T-helper 2 cell (primary cell): ENCODE measurements at places on chromosomes 4 and X.

DNA sequence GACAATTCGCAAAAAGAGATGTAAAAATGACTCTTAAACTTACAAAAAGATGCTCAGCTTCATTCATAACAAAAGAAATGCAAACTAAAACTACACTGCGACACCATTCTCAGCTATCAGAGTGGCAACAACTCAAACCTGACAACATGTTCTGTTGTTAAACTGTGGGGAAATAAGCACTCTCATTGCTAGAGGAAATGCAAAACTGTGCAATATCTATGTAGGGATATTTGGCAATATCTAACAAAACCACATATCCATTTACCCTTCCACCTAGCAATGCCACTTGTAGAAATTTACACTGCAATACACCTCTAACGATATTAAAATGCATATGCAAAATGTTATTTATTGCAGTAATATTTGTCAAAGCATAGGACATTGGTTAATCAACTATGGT lies 78.3 kb upstream of the EGFL6 start:
- DNase-seq, result no peak

DNA sequence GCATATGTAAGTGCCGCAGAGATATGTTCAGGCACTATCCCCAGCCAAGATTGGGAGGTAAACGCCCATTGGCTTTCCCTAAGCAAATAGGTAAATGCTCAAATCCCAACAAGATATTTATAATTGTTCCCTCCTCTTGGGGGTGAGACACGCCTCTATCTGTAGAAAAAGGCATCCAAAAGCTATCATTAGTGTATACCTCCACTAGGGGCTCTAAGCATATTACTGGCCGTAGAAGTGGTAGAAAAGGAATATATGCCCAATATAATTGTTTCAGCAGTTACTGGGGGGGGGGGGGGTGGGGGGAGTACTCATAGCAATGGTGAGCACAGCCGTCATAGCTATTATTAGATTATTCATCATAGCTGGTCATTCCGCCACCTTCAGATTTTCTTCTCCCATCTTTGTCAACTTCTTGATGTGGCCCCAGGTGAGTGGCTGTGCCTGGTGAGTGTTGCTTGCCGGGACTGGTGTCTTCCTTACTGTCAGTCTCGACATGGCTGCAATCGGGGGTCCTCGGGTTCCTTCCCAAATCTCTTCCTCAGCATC lies 53.3 kb upstream of the WDR1 start:
- DNase-seq, result no peak

DNA sequence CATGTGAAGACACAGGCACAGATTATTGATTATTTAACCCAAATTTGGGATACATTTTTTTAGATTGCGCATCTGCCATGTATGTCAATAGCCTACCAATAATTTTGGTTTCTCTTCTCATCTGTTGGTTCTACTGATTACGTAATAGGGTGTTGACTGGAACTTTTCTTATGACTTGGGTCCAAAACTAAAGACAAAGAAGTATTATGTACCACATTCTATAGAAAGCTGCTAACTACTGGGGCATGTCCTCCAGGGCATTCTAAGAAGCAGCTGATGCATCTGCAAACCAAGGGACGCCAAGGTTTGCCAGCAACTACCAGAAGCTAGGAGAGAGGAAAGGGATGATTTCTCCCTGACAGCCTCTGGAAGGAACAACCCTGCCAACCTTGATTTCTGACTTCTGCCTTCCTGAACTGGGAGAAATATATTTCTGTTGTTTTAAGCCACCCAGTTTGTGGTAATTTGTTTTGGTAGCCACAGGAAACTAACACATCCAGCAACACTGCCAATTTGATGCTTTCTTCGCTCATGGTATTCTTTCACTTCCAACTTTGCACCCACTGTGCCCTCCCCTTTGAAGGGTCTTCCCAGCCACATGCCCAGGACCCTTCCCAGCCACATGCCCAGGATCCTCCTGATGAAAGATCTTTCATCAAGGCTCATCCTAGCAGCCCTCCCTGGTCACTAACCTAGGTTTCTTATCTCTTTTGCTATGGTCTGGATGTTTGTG lies 15.9 kb upstream of the TLR1 start:
- no peak for DNase-seq

DNA sequence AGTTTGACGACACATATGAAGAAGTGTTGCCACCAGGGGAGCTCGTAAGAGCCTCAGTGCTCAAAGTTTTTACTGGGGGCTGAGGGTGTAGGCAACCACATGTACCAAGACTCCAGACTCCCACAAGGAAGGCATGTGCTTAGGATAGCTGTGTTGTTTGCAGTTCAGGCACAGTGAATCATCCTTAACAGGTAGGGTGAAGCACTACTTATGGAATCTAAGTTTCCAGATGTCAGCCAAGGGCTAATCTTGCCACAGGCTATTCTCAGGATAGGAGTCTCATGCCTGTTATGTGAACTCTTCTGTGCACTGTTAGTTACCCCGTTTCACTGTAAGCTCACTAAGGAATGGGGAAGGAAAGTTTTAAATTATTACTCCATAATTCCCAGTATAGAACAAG lies 202.6 kb downstream of the TMA16 start:
- no peak for DNase-seq

DNA sequence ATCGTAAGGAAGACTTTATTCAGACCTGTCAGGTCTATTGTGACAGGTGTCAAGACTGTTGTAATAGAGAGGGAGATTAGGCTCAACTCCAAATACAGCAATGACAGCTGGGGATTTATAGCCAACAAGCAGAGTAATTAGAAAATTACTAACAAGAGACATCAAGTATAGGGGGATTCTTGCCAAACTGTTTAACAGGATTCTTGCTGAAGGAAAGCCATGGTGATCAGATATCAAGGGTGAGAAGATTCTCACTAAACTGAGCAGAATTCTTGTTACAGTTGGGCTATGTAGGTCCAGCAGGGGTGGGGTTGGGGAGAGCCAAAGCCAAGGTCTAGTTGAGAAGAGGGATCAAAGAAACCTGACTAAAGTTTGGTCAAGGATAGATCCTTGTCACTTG lies 461.0 kb upstream of the GALNT7 start:
- DNase-seq, result no peak

DNA sequence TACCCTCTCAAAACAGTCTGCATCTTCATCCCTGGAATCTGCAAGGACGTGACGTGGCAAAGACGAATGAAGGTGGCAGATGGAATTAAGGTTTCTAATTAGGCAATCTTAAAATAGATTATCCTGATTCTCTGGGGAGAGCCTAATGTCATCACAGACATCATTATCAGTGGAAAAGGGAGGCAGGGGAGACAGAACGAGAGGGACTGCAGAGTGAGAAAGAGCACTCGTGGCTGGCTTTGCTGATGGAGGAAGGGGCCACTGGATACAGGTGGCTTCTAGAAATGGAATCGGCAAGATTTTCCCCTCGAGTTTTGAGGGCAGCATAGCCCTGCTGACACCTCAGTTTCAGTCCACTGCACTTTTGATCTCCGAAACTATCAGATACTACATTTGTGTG lies 110.6 kb downstream of the ASMT start:
- no peak for DNase-seq

DNA sequence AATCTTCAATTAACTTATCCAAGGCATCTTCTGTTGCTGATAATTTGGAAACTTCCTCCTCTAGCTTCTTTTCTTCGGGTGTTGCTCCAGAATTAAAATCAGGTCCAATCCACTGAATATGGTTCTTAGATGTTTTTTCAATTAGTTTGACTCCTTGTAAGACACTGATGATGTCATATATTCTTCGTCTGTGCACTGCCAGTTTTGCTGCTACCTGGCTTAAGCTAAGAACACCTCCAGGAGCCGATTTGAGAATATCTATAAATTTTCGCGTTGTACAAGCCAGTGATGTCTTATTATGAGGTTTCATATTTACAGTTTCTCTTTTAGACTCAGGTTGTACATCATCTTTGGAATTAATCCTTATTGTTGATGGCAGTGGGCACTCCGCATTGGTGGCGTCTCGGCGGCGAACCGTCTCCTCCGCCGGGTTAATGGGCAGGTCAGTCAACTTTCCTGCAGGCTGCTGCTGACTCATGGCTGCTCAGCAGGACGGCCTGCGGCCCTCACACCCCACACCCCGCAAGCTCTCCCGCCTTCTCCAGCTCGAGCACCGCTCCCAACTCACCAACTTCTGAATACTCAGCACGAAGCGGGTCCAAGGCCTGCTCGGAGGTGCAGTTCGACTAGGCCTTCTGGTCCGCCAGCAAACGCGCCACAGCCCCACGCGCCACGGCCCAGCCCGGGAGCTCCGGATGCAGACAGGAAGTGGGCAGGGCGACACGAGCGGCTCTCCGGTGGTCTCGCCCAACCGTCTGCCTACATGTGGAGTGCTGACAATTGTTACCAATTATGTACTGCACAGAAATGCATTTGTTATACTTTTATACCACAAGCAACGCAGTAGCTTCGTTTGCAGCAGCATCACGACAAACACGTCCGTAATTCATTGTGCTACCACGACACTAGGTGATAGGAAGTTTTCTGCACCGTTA lies 49.2 kb upstream of the FHL1 start:
- no peak for DNase-seq

DNA sequence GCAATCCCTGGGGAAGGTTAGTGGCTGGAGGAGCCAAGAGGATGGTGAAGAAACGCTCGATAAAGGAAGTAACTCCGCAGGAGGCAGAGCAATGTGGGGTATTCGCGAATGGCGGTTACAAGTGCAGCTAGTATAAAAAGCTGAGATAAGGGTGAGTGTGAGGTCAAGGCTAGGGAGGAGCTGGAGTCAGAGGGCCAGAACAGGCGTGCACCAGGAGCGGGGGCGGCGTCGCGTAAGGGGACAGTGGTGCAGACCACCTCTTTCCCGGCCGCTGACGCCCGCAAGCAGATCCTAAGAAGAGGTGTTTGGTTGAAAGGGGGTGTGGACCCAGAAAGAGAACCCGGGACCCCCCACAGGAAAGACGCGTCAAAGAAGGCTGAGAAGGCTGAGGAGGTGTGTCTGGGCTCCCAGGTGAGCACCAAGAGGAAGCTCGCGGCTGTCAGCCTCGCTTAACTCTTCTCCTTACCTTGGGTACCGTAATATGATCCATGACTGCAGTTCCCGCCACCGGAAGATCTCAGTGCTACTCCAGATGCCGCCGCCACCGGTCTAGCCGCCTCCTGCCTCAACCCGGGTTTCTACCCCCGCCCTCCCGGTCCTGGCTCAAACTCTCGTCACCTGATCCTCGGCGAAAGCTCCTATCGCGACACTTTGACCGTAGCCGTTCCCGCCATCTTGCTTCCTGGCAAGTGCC lies at the start of gene MTMR8:
Gene MTMR8 (minus strand): TSS at position 579 of the 694 bp plus-strand sequence. CDS start 89 bp downstream, at position 490.
- DNase-seq, result peak; percentile 86

- DNase-seq, result no peak
Observed at GRCh38 chr4:20570981-20571715, 129.1 kb upstream of the PACRGL start.

- no peak for DNase-seq
Observed at GRCh38 chr4:84977396-84977795, 10.9 kb upstream of the WDFY3 start.

GRCh38 chrX:119507206-119507605 lies 39.0 kb downstream of the SLC25A5 start:
- DNase-seq, result no peak

DNA sequence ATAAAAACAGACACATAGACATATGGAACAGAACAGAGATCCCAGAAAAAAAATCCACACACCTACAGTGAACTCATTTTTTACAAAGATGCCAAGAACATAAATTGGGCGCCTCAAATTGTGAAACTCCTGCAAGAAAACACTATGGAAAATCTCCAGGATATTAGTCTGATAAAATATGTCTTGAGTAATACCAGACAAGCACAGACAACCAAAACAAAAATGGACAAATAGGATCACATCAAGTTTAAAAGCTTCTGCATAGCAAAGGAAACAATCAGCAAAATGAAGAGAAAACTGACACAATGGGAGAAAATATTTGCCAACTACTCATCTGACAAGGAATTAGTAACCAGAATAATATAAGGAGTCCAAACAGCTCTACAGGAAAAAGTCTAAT lies 337.3 kb upstream of the DIPK2B start:
- DNase-seq, result no peak

- DNase-seq, result no peak
Observed at GRCh38 chr4:182832352-182833120, 84.7 kb downstream of the DCTD start.

DNA sequence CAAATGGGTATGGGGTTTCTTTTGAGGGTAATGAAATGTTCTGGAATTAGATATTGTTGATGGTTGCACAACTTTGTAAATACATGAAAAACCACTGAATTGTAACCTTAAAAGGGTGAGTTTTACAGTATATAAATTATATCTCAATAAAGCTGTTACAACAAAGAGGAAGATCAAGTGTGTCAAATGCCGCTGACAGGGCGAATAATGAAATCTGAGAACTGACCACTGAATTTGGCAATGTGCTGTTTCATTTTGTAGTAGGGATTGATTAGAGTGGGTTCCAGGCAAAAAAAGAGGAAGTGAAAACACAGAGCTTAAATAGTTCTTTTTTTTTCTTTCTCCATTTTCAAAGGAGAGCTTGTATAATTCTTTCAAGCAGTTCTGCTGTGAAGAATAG lies 161.1 kb upstream of the NAP1L5 start:
- no peak for DNase-seq

DNA sequence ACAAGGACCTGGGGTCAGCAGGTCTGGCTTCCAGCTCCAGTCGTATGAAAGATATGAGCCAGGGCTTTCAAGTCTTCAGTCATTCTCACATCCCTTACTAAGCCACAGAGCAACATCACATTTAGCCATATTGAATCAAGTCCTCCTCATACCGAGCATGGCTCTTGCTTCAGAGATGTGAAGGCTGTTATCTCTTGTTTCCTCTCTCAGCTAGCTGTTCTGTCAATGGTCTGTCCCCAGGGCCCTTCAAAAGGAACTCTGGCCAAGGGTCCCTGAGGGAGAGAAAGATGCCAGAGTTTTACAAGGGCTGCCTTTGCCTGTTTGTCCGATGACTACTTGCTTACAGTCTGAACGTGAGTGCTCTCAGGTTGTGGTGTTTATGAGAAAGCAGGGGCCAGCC lies 30.5 kb downstream of the DOCK11 start:
- no peak for DNase-seq

DNA sequence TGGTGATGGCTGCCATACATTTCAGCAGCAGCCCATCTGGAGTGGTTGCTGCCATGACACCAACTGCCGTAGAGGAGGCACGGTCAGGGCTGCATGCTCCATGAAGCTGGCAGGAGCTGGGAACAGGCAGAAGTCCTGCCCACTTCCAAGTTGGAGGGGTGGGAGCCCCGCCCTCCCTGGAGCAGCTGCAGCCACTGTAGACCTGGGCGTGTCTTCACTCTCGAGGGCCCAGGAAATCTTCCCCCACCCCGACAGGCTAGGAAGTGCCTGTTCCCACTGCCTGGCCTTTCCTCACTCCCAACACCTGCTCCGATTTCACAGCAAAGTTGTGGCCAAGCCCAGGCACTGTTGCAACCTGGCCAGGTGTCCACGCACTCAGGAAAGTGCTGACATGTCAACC lies 42.3 kb downstream of the NALF2 start:
- no peak for DNase-seq

DNA sequence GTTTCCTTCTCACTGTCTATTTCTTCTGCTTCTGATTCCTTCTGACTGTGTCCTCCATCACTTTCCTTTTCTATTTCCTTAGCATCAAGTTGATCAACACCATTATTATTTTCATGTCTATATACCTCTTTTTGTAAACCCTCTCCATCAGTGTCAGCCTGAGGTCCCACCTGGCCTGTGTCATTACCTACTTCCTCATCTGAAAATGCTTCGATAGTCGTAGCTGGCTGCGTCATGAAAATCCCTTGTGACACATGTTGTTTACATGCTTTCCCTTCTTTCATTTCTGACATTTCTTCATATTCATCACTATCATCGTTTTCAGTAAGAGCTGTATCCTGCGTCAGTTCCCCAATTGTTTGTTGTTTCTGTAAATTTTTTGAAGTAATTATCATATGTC lies 39.6 kb downstream of the RPGR start:
- DNase-seq, result no peak

GRCh38 chr4:15653864-15654592 lies 1.1 kb downstream of the FBXL5 start:
- no peak for DNase-seq
